Ureter (tissue), 1 donor: ENCODE measurements at places on chromosomes 13 and 19.
A peak's percentile ranks its signal among the peaks of the same experiment; 100 is the strongest.

DNA sequence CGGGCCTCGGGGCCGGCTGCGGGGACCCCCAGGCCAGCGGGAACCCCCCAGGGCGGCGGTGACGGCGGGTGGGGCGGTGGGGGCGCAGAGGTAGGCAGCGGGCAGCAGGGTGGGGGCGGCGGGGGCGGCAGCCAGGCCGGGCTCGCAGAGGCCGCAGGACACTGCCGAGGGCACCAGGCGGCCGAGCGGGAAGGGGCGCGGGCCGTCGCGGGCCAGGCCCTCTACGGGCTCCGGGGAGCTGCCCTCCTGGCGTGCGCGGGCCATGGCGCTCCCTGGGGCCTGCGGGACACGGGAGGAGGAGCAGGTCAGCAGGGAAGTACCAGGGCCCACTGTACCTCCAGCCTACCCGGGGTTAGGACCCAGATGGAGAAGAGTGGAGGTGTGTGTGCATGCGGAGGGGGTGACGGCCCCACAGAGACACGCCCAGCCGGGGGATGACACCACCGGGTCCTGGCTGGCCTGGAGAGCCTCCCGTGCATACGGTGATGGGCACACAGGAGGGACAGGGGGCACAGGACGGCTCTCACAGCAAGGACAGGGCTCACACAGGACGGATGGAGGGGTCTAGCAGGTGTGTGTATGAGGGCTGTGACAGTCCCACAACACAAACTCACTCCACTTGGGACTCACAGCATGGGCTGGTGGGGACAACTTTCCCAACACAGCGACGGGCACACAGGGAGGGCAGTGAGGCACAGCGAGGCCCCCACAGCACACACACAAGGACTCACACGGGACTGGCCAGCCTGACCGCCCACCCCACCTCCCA, 2.6 kb downstream of the BBC3 start:
- DNase-seq: peak; percentile 77

DNA sequence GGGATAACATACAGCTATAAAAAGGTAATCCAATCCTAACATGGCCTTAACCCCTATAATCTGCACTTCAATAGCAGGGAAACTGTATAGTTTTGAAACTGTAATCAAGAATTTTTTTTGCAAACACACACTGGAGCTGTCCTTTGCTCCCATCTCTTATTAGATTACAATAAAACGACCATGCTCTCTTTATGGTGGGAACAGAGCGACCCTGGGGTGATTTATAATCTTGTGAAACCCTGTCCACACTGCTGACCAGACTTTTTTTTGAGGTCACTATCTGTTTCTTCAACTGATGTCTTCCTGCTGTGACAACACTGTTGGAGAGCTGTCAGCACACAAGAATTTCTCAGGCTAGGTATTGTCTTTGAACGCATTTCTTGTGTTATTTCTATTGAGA, 35.3 kb downstream of the DACH1 start:
- DNase-seq: no peak

- no peak for DNase-seq
Observed at GRCh38 chr13:40146611-40147117, 491.2 kb downstream of the COG6 start.

GRCh38 chr19:2302319-2303210, 5.4 kb downstream of the LINGO3 start:
- DNase-seq: no peak

DNA sequence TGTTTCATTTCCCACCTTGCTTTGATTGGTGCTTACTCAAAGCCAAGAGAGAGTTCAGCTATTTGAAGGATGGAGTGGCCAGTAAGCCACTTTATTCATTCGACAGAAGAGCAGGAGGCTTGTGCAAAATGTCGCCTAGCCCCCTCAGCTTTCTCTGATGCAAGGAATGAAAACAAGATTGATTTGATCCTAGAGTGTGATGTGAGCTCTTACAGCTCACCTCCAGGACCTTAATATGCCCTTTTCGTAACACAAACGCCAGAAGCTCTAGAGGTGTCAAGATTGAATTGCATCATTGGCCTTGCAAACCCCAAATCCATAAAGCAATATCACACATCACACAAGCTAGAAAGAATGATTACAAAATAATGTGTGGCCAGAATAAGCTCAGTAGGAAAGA, 36.4 kb downstream of the TEX29 start:
- no peak for DNase-seq

- no peak for DNase-seq
Observed at GRCh38 chr19:18091217-18091608, 4.5 kb upstream of the IL12RB1 start.

- peak; percentile 99 for DNase-seq
Observed at GRCh38 chr13:99501184-99501847, at the start of gene TM9SF2. TSS of gene TM9SF2 (plus strand) at chr13:99501472. CDS start at chr13:99501607, 135 bp downstream.
